Thoracic aorta (tissue), 2 donors: ENCODE measurements at places on chromosomes 2 and 18. TPM values are rescaled to one million over a fixed set of nuclear protein-coding genes. Genes with fewer than 3 reads are reported as not detected.

GPR155 gene
- total RNA-seq: 6.8 TPM

TRPM8 gene
- total RNA-seq: not detected

NOL4 gene
- not detected for total RNA-seq

SLC14A1 gene
- 76.3 TPM for total RNA-seq

KCNE4 gene
- total RNA-seq: 9.6 TPM

CPO gene
- 3.0 TPM for total RNA-seq

SERPINB13 gene
- not detected for total RNA-seq

TMEM150A gene
- 25.7 TPM for total RNA-seq

ZNF521 gene
- 8.0 TPM for total RNA-seq

CNDP1 gene
- not detected for total RNA-seq

DNA sequence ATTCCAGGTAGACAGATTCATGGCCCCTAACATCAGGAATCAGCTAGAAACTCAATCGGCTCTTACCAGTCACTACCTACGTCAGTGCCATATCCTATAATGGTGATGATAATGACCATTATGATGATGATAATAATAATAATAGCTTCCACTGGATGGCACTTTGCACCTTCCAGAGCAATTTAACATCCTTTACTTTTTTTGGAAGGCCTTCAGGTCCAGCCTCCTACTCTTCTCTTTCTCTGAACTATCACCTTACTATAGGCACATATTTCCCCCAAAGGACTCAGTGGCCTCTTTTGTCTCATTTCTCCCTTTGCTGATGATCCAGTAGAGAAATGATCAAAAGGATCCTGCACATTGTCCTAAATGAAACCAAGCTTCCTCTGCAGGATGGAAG is 56.0 kb downstream of the BCL11A start:
- no peaks in the 10 kb centered on the region for H3K4me1 ChIP-seq
- H3K27me3 ChIP-seq: no peaks in the 10 kb centered on the region
- no peak overlapping the region for H3K4me3 ChIP-seq
- H3K27ac ChIP-seq: no peak overlapping the region
- H3K36me3 ChIP-seq: no peaks in the 10 kb centered on the region

GRCh38 chr2:42337356-42337820 is 23.6 kb downstream of the COX7A2L start:
- DNase-seq: no peak
- H3K36me3 ChIP-seq: peaks cover 20% of the 10 kb centered on the region
- no peak overlapping the region for H3K27ac ChIP-seq
- H3K4me1 ChIP-seq: peaks cover 4% of the 10 kb centered on the region

DNA sequence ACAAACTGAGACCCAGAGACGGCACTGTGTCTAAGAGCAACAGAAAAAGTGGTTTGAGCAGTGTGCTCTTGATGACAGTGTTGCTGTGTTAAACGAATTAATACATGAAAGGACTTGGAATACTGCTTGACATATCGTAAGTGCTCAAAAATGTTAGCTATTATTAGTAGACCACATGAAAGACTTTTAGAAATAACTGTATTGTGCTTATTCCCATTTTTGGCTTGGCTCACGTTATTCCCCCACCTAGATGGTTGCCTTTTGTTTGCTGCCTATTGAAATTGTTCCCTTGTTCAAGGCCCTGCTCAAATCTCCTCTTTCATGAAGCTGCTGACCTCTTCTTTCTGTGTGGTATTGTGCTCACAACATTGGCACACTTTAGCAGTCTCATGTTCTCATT is 27.8 kb upstream of the C2orf74 start:
- no peak for DNase-seq
- no peaks in the 10 kb centered on the region for H3K27me3 ChIP-seq
- H3K27ac ChIP-seq: no peak overlapping the region

GRCh38 chr2:118272391-118272790 is 184.1 kb downstream of the INSIG2 start:
- H3K4me3 ChIP-seq: no peak overlapping the region
- H3K36me3 ChIP-seq: no peaks in the 10 kb centered on the region
- no peaks in the 10 kb centered on the region for H3K4me1 ChIP-seq
- DNase-seq: no peak

DNA sequence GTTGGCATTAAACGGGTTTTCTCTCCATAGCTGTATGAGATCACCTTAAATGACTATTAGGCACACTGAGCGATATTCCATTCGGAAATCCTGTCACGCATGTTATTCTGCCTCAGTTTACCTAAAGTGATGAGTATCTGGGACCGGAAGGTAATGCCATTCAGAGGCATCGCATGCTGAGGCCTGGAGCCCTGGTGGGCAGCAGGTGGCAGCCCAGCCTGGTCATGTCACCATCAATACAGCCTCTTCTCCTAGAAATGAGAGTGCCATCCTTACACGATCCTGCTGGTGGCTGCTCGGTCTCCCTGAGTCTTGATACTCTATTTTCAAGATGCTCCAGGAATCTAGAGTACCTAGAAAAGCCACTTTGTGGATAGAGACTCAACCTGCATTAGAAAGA is 119.8 kb downstream of the EIPR1 start:
- DNase-seq: no peak
- no peaks in the 10 kb centered on the region for H3K36me3 ChIP-seq
- no peak overlapping the region for H3K27ac ChIP-seq
- H3K4me1 ChIP-seq: no peaks in the 10 kb centered on the region
- H3K27me3 ChIP-seq: no peaks in the 10 kb centered on the region

DNA sequence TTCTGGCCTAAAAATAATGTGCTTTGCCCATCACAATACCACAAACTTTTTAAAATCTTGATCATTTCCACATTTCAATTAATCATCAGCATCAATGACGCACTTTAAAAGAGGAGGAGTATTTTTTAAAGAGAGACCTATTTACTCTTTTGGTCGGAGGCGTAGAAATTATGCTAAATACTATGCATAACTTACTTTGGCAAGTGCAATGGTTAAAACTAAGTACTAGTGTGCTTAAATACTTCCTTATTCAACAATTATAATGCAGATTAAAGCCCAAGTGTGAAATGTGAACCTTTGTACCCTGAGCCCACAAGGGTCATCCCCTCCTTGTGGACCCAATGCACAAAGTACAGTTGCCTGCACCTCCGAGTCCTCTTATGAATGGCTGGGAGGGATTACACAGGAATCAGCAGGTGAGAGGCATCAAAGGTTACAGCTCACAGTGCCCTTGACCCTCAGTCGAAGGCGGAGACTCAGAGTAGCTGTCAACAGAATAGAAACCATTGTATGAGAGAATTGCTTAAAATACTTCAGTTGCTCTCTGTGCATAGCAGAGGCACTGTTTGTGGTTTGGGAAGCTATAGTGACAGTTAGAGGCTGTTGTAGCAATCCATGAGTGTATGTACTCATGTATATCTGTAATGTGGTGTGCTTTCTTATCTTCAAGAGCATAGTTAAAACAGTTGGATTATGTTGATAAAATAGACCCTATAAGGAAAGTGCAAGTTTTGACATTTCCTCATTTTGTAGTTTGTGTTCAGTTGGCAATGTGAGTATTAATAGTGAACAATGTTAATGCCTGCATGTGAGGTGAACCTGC is 151.7 kb upstream of the ITGA4 start:
- peaks cover 3% of the 10 kb centered on the region for H3K4me1 ChIP-seq
- H3K27me3 ChIP-seq: no peaks in the 10 kb centered on the region
- H3K27ac ChIP-seq: no peak overlapping the region
- no peak overlapping the region for H3K4me3 ChIP-seq

GRCh38 chr2:223470602-223471001 is 131.6 kb downstream of the SCG2 start:
- no peak for DNase-seq
- no peak overlapping the region for H3K4me3 ChIP-seq
- H3K27ac ChIP-seq: no peak overlapping the region
- peaks cover 3% of the 10 kb centered on the region for H3K4me1 ChIP-seq
- no peaks in the 10 kb centered on the region for H3K27me3 ChIP-seq
- H3K36me3 ChIP-seq: no peaks in the 10 kb centered on the region

- peaks cover 5% of the 10 kb centered on the region for H3K4me1 ChIP-seq
- no peak for DNase-seq
- H3K36me3 ChIP-seq: no peaks in the 10 kb centered on the region
Observed at GRCh38 chr18:57210107-57210715, 63.3 kb downstream of the BOD1L2 start.

DNA sequence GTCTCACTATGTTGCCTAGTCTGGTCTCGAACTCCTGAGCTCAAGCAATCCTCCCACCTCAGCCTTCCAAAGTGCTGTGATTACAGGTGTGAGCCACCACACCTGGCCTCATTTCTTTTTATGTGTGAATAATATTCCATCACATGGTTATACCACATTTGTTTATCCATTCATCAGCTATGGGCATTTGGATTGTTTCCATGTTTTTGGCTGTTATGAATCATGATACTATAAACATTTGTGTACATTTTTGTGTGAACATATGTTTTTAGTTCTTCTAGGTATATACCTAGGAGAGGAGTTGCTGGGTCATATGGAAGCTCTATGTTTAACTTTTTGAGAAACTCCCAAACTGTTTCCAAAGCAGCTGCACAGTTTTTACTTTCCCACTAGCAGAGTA is 24.4 kb downstream of the PKP4 start:
- DNase-seq: no peak
- H3K27ac ChIP-seq: no peak overlapping the region
- peaks cover 19% of the 10 kb centered on the region for H3K4me1 ChIP-seq
- no peak overlapping the region for H3K4me3 ChIP-seq
- no peaks in the 10 kb centered on the region for H3K36me3 ChIP-seq

- H3K27ac ChIP-seq: no peak overlapping the region
- no peak for DNase-seq
- no peak overlapping the region for H3K4me3 ChIP-seq
- no peaks in the 10 kb centered on the region for H3K27me3 ChIP-seq
- no peaks in the 10 kb centered on the region for H3K4me1 ChIP-seq
Observed at GRCh38 chr2:119914266-119914665, 98.6 kb upstream of the EPB41L5 start.

- no peaks in the 10 kb centered on the region for H3K27me3 ChIP-seq
- no peaks in the 10 kb centered on the region for H3K36me3 ChIP-seq
- peak overlapping the region; percentile 28 for H3K4me3 ChIP-seq
- peaks cover 21% of the 10 kb centered on the region for H3K4me1 ChIP-seq
- DNase-seq: no peak
- peak overlapping the region; percentile 62 for H3K27ac ChIP-seq
Observed at GRCh38 chr2:161122772-161123530, 37.3 kb upstream of the TANK start.

DNA sequence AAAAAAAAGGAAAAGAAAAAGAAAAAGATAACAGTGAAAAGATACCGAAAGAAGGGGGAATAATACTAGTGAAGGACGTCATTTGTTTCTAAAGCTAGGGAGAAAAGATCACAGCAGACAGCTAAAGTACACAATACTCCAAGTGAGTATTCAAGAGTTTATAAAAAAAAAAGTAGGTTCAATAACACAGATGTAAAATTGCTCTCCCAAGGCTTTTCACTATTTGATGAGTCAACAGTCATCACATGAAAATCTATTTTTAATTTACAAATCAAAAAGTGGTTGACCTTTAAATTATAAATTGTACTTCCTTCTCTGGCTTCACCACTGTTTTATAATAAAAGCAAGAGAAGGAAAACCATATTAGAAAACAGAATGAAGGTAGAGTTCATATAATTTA is 144.0 kb downstream of the ZRANB3 start:
- H3K27me3 ChIP-seq: no peaks in the 10 kb centered on the region
- H3K36me3 ChIP-seq: no peaks in the 10 kb centered on the region
- H3K27ac ChIP-seq: no peak overlapping the region
- no peak overlapping the region for H3K4me3 ChIP-seq

- H3K36me3 ChIP-seq: no peaks in the 10 kb centered on the region
- peaks cover 38% of the 10 kb centered on the region for H3K4me1 ChIP-seq
- no peak for DNase-seq
Observed at GRCh38 chr2:218829868-218830451, 1.6 kb downstream of the PRKAG3 start.

DNA sequence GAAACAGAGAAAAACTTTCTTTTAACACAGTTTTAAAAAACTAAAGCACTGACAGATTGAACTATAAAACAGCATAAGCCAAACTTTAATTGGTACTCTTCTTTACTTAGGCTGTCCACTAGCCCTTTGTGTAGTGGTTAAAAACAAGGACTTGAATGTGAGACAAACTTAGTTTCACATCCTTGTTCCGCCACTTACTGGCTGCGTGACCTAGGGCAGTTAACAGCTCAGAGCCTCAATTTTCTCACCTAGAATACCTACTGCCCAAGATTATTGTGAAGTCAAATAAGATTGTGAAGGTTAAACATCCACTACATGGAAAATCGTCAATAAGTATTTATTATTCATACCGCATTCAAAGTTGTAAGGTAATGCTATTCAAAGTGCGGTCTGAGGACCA is 2.0 kb downstream of the WDR35 start:
- H3K27ac ChIP-seq: no peak overlapping the region
- H3K36me3 ChIP-seq: no peaks in the 10 kb centered on the region
- H3K27me3 ChIP-seq: no peaks in the 10 kb centered on the region

- H3K27ac ChIP-seq: no peak overlapping the region
- H3K4me3 ChIP-seq: no peak overlapping the region
- no peaks in the 10 kb centered on the region for H3K27me3 ChIP-seq
- DNase-seq: no peak
- H3K4me1 ChIP-seq: no peaks in the 10 kb centered on the region
Observed at GRCh38 chr2:140200764-140201163, 1420.6 kb upstream of the NXPH2 start.

DNA sequence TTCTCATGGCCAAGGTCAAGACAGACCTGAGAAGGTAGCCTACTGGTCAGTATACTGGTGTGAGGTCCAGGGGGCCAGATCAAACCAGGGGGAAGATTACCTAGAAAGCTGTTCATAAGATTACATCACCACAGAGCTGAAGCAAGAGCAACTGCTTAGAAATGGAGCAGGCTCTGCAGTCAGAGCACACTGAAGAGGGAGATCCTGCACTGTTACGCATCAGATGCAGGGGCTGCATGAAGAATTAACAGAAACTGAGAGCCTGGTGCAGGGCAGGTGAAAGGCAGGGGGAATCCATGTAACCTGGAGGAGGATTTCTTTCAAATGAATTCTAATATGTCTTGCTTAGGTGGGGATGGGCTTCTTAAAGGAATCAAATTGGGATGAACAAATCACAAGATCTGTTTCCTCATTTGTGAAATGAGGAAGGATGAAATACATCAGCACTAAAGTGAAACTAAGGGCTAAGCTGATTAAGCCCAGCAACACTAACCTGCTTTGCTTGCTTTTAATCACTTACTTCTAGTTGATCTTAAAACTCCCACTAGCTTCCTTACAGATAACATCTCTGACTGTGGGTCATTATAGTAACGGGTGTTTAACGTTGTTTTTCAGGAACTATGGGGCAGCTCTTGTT is 74.3 kb upstream of the ADAM23 start:
- H3K4me3 ChIP-seq: no peak overlapping the region
- no peak overlapping the region for H3K27ac ChIP-seq
- peaks cover 20% of the 10 kb centered on the region for H3K4me1 ChIP-seq
- DNase-seq: no peak

- H3K4me3 ChIP-seq: no peak overlapping the region
- no peaks in the 10 kb centered on the region for H3K27me3 ChIP-seq
- peak overlapping the region; percentile 92 for H3K27ac ChIP-seq
- H3K4me1 ChIP-seq: peaks cover 50% of the 10 kb centered on the region
- peak; percentile 46 for DNase-seq
- H3K36me3 ChIP-seq: no peaks in the 10 kb centered on the region
Observed at GRCh38 chr2:42961385-42961811, 169.0 kb upstream of the HAAO start.
